SJSA1 (cell line): ENCODE measurements at places on chromosomes 4 and X.
A peak's percentile ranks its signal among the peaks of the same experiment; 100 is the strongest.

DNA sequence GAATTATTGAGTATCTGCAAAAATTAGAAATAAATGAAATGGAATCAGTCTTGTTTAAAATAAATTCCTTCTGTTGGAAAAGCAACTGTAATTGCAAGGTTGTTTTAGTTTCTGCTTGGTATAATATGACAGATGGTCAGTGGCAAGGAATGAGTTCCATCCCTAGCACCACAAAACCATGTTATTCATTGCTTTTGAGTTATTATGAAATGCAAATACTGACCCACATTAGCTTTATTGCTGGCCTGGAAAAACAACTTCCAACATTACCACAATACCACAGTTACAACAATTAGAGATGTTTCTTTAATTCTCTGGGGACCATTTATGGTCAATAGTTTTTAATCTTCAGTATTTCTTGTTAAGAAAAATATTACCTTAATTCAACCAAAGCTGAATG, 194.4 kb downstream of the TMA16 start:
- no peak for DNase-seq

- DNase-seq, result peak; percentile 43
Measured at GRCh38 chrX:140526171-140526570, 21.3 kb upstream of the SOX3 start.

DNA sequence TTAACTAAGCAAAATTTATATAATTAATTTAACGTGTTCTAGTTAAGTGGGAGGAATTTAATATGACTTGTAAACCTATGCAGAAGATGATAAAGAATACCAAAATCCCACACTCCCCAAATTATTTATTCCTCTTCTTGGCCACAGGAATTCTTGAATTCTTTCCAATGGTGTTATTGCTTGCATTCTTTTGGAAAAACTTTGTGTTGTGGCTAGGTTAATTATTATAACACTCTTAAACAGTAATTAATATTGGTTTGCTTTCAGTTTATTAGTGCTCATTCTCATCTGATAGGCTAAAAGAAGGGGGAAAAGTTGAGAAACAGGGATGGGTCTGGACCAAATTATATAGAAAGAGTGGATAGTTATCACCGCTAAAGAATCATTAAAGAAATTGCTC, 141.5 kb upstream of the PABPC4L start:
- DNase-seq, result no peak

GRCh38 chrX:92232182-92232581, 453.0 kb downstream of the PCDH11X start:
- DNase-seq, result no peak

GRCh38 chr4:2804449-2804972, 11.6 kb downstream of the SH3BP2 start:
- no peak for DNase-seq

- no peak for DNase-seq
Measured at GRCh38 chr4:99649208-99649607, 8.4 kb downstream of the C4orf54 start.

- DNase-seq, result peak; percentile 3
Measured at GRCh38 chr4:90537491-90537890, 410.3 kb downstream of the CCSER1 start.

- DNase-seq, result no peak
Measured at GRCh38 chr4:15945516-15945915, 7.0 kb upstream of the FGFBP1 start.
